ENCODE measurements at places on chromosomes 7 and 10.

DNA sequence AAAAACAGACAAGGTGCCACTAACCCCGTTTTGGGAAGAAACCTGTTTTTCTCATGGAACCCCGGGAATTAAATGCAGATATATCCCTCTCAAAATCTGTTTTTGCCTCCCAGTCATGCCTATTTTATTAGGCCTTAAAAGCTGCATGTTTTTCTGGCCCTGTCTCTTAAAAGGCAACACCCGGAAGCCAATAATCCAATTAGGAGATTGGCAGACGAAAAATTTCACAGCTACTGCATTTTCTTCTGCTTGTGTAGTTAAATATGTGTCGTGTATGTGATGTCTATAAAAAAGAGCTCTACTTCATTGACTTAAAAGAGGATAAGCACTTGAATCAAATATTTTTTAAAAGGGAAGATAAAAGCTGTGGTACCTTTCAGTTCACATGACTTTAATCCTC is 31.9 kb upstream of the OPTN start:
- no peak for DNase-seq

DNA sequence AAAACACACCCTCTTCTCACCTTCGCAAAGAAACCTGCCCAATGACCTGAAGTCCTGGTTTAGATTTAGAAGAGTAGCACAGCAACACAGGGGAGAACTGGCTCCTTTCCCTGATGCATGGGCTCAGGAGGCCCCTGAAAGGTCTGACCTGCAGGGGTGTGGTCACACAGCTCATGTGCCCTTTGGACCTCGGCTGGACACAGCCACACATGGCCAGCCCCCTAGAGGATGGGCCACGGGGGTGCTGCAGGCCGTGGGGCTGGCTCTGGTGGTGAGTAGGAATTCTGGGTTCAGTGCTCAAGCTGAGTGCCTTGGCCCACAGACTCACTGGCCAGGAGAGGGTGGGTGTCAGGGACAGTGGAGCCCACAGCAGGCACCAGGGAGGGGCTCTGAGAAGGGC is 118.5 kb upstream of the ADCY1 start:
- DNase-seq: no peak

DNA sequence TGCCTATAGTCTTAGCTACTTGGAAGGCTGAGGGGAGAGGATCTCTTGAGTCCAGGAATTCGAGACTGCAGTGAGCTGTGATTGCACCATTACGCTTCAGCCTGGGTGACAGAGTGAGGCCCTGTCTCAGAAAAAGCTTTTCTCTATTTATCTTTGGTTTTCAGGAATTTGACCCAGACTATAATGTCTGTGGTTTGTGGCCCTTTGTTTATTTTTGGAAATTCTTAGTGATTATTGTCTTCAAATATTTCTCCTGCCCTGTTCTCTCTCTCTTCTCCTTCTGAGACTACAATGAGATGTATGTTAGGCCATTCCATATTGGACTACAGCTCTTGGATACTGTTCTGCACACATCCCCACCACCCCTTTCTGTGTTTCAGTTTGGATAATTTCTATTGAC is 4.7 kb downstream of the MUC12 start:
- no peak for DNase-seq

DNA sequence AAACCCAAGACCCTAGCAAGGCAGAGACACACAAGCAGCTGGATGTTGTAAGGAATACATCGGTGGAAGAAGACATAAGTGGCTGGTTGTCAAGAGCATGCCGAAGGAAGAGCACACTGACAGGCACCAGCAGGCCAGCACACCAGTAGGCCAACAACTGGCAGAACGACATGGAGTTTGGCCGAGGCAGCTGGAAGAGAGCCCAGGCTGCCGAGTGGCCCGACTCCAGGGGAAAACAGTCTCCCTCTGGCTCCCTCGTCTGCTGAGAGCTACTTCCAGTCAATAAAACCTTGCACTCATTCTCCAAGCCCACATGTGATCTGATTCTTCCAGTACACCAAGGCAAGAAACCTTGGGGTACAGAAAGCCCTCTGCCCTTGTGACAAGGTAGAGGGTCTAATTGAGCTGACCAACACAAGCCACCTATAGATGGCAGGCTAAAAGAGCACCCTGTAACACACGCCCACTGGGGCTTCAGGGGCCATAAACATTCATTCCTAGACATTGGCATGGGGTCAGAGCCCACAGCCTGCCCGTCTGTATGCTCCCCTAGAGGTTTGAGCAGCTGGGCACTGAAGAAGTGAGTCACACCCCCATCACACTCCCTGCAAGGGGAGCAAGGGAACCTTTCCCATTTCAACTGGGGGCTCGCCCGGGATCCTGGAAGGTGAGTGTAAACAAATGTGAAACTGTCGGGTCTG is 14.7 kb upstream of the TNS3 start:
- DNase-seq: no peak

GRCh38 chr7:158097106-158097452 is 490.5 kb downstream of the PTPRN2 start:
- no peak for DNase-seq

DNA sequence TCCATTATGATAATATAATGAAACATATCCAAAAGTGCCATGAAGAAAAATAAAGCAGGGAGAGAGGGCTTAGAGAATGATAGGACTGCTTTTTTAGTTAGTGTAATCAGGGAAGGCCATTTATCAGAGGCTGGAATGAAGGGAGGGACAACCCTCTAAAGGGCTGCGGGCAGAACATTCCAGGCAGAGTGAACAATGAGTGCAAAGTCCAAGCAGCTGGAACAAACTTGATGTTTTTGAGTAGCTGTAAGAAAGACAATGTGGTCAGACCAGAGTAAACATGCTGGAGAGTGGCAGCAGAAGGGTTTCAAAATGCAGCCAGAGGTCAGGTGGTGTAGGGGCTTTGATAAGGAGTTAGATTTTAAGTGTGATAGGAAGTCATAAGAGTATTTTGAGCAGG is 65.6 kb upstream of the CCDC6 start:
- no peak for DNase-seq

GRCh38 chr7:29548823-29549222 is 14.8 kb upstream of the PRR15 start:
- DNase-seq: no peak

GRCh38 chr7:102994567-102994966 is 80.0 kb downstream of the FBXL13 start:
- DNase-seq: no peak

- DNase-seq: no peak
Observed at GRCh38 chr10:51685768-51686167, 13.6 kb downstream of the CSTF2T start.
